ENCODE measurements at places on chromosomes 5 and 9.

- no peak for DNase-seq
These were observed 117.5 kb downstream of the TENT4A start for GRCh38 chr5:6830643-6831239.

DNA sequence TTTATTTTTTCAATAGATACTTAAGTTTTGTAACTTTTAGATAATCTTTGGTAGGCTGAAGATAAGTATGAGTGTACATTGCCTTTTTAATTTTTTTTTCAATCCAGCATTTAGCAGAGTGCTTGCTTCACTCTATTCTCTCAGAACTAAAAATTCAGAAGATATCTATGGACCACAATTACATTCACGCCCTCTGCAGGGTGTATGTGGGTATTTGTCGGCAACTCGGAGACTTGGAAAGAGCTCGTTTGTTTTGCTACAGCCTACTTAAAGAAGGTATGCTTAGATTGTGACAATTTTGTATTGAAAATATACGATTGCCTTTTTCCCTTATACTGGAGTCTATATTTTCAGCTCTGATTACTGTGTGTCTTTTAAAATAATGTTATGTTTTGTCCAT is 43.8 kb downstream of the ICE1 start:
- no peak for DNase-seq

GRCh38 chr5:141512390-141512910 is 23.6 kb downstream of the PCDHGC5 start:
- DNase-seq = peak; percentile 93

GRCh38 chr9:98887918-98888510 is 55.7 kb upstream of the COL15A1 start:
- DNase-seq = no peak

- no peak for DNase-seq
These were observed 131.8 kb downstream of the GNAQ start for GRCh38 chr9:77899679-77900354.

DNA sequence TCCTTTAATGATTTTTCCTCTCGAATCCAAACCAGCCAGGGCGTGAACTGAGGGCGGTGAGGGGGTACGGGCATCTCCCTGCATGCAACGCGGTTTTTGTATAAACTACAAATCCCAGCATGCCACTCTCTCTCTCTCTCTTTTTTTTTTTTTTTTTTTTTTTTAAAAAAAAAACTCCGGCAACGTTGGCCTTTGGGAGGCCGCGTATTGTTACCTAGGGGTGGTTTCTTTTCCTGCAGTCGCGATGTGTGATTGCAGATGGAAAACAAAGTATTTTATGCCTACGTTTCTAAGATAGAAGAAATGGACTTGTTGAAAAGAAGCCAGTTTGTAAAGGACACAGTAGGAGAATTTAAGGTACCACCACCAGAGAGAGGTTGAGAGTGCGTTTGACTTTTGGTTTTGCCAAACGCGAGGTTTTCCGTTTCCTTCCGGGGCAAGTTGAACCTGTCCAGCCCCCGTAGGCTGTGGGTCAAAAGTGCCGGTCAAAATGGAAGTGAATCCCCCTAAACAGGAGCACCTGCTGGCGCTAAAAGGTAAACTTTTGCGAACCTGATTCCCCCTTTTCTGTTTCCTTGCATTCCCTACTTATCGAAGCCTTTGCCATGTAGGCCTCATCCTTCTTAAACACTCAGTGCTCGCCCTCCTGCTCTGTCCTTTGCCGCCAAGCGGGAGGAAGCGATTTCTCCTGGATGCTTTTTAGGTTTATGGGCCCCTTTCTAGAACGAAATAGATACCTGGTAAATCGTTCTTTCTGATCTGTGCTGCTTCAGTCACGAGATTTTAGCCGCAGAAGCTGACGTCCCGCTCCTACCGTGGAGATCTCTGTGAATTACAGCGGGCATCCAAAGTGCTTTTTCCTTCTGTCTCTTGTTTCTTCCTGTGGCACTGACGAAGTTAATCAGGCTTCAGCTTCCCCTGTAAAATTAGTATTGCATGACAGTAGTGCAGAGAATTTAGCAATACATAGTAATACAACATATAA is at the start of the genes SHLD3 and TRAPPC13:
Gene SHLD3 (plus strand): TSS at position 457 of the 985 bp plus-strand sequence. CDS start 4,561 bp downstream, outside the sequence.
Gene TRAPPC13 (plus strand): TSS at position 457 of the 985 bp plus-strand sequence. CDS start 34 bp downstream, at position 491.
- peak; percentile 47 for DNase-seq

Measured in ascending aorta (tissue), 2 donors.